ENCODE measurements at places on chromosomes 5 and 9.

- DNase-seq = no peak
Measured at GRCh38 chr9:95721061-95721531, 154.4 kb upstream of the ERCC6L2 start.

GRCh38 chr5:2805080-2805479, 53.6 kb upstream of the IRX2 start:
- DNase-seq = no peak

- no peak for DNase-seq
Measured at GRCh38 chr9:137251490-137252268, 593 bp downstream of the STPG3 start.

GRCh38 chr5:172637110-172637580, 3.9 kb upstream of the NEURL1B start:
- no peak for DNase-seq

DNA sequence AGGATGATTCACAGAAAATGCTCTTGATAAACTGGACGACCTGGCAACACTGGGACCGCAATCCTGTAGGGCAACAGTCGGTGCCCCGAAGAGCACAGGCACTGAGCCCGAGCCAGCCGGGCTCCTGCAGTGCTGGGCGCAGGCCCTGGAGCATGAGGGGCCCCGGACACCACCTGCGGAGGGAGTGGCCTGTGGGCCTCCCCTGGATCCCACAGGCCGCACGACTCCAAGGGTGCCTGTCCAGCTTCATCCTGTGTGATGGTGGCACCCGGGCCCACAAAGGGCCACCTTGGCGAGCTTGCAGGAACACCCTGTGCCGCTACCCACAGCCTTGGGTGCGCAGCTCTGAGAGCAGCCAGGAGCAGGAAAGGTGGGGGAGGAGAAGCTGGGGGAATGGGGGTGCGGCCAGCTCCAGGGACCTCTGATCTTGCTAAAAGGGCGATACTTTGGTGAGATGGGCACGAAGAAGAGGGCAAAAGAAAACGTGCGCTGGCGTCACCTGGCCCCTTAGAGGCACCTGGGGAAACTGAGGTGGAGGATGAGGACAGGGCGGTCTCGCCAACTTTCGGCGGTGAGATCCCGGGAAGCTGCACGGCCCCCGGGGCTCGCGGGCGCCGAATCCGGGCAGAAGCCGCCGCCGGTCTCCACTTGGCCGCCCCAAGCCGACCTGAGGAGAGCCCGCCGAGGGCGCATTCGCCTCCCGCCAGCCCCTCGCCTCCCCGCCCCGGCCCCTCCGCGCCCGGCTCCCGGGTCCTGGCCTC, 722 bp downstream of the TBC1D9B start:
- DNase-seq = peak; percentile 31

GRCh38 chr5:11385901-11386293, 518.3 kb downstream of the CTNND2 start:
- DNase-seq = no peak

DNA sequence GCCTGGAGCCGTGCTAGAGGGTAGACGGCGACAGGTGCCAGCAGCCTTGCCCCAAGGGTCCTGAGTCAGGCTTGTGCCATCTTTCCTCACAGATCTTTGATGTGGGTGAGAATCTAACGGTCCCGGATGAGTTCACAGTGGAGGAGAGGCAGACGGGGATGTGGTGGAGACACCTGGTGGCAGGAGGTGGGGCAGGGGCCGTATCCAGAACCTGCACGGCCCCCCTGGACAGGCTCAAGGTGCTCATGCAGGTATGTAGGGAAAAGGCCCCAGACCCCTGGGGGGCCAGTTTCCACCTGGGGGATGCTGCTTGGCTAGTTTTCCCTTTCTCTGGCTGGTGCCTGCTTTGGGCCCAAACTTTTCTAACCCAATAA, 24.0 kb downstream of the PTGES2 start:
- DNase-seq = no peak

DNA sequence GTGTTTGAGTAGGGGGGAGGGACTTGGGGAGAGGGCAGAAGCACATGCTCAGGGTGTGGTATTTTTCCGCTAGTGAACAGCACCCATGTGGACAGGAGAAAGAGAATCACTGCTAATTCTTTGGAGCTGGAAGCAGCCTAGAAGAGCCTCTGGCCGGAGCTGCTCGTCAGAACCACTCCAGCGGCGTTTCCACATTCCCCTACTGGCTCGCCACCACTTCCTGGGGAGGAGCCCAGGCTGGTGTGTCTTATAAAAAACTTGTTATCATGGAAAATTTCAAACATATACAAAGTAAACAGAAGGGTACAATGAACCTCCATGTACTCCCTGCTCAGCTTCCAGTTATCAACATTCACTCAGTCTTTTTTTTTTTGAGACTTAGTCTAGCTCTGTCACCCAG, 26.7 kb downstream of the LHX2 start:
- DNase-seq = no peak

GRCh38 chr5:179290681-179291540, 54.4 kb downstream of the ADAMTS2 start:
- DNase-seq = no peak

DNA sequence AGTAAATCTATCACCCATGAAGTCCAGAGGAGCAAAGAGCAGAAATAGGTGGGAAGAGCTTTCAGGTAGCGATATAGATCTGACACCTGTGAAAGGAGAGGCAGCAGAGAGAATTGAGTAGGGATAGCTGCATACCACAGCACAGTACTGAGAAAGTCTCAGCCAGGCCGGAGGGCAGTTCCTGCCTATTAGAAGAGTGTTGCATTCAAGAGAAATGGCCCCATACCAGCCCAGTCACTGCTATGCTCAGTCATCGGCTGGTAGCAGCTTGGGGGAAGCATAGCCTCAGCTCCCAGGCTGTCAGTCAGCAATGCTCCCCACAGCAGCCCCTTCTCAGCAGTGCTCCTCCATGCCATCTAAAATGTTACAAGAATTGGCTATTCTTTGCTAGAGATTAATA, 285.1 kb upstream of the CDH6 start:
- DNase-seq = no peak

GRCh38 chr5:159458217-159458711, 128.0 kb upstream of the IL12B start:
- no peak for DNase-seq

DNA sequence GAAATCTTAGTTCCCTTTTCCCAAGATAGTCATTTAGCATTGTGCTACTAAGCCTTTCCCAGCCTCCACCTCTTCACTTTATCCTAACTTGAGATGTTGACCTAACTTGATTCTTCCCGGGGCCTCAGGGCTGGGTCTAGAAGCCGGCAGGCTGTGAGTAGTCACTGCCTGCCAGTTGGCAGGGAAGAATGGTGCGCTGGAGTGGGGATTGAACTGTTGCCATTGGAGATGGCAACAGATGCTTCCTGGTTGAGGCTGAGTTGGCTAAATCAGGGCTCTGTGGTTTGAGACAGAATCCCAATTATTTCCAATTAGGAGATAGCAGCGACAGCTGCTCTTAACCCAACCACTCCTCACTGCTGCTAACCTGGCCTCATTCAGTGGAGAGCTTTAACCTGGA, 343.1 kb downstream of the BRINP1 start:
- no peak for DNase-seq

GRCh38 chr5:74391410-74391809, 249.1 kb downstream of the ENC1 start:
- no peak for DNase-seq

DNA sequence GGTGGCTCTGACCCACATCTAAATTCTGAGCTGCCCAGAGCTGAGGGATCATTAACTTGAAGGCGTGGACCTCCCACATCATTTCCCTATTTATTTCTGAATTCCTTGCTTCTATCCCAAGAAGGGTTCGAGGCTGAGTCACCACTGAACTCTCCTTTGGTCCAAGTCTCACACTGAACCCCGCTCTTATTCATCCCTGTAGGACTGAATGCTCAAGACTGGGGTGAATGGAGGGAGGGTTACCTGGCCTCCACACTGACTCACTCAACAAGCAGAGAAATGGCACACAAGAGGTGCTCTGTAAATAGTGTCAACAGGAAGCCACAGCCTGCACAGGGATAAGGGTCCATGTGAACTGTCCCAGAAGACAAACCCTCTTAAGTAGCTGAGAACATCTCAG, 79.1 kb upstream of the FSTL4 start:
- DNase-seq = no peak

GRCh38 chr9:26078706-26079105, 400.5 kb upstream of the TUSC1 start:
- DNase-seq = no peak

DNA sequence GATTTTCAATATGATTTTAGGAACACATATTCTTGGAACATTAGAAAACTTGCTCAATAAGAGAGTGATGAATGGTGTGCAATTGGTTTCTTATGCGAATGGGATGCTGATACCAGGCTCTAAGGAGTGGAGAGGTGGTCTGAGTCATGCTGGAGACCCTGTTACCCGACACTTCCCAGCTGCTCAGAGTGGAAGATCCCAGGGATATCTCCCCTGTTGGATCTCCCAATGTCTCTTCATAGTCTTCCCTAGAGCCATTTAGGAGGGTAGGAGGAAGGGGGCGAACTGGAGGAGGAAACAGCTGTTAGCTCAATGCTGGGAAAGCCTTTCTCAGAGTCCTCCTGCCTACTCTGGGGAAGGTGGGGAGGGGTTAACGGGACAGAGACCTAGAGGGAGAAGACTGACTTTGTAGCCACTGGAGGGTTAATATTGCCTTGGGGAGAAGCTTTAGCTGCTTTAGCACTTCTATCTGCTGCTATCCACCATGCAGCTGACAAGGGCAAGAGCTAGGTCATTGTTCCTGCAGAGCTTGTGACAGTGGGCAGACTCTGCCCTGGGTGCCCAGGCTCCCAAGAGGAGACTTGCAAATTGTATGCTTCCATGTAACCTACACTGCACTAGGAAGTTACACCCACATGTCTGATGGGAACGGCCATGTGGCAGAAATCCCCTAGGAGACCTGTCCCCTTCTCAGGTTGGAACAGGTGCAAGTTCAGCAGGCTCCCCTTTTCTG, 301.0 kb downstream of the GADD45G start:
- no peak for DNase-seq
